ENCODE measurements at places on chromosomes 3 and 15.

GRCh38 chr15:50590288-50590687 lies 43.8 kb upstream of the USP50 start:
- DNase-seq: no peak

GRCh38 chr3:139832998-139833397 lies 102.0 kb upstream of the CLSTN2 start:
- no peak for DNase-seq

GRCh38 chr15:66761726-66762595 lies 59.9 kb downstream of the SMAD6 start:
- no peak for DNase-seq

DNA sequence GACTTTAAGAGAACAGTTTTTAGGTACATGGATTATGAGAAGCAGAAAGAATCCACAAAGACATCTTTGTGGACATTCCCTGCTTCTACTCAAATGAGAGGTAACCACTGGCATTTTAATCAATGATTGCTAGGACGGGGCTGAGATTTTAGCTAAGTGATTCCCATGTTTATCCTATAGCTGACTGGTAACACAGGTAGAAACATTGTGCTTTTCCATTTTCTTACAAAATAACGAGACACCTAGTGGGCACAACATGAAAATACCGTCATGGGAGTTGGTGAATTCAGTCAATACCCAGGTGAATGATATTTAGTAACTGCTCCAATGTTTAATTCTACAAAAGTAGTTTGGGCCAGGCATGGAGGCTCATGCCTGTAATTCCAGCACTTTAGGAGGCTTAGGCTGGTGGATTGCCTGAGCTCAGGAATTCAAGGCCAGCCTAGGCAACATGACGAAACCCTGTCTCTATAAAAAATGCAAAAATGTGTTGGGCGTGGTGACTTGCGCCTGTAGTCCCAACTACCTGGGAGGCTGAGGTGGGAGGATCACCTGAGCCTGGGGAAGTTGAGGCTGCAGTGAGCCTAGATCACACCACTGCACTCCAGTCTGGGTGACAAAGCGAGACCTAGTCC lies 37.2 kb upstream of the DENND4A start:
- no peak for DNase-seq

GRCh38 chr3:152056987-152057386 lies 183.5 kb downstream of the SUCNR1 start:
- no peak for DNase-seq

- DNase-seq: no peak
These were observed 5.8 kb upstream of the PLA2G4D start for GRCh38 chr15:42100021-42100800.

DNA sequence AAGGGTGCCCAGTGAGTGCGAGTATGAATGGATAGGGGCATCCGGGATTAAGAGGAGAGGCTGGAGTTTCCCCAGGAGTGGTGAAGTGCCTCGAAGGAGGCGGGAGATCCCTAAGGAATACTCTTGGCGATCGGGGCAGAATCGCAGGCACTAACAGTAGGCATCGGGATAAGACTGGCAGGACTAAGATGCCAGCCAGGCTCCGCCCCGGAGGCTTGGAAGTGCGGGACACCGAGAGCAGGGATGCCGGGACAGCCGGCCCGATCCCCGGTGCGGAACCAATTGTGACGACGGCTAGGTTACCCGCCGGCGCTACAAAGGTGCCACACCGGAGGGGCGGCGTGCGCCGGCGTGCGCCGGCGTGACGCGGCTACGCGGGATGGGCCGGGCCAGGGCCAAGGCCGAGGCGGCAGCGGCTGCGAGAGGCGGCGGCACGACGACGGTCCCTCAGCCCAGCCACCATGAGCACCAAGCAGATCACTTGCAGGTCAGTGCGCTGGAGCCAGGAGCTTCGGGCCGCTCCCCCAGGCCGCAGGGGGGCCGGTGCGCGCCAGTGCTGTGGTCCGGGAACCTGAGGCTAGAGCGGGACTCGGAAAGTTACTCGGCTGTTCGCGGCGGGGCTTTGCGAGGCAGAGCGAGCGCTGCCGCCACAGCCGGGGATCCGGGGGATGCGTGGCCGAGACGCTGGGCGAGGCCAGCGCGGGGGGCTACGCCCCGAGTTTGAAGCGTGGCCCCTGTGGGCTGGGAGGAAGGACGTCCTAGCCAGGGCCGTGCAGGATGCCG lies at the start of gene MKRN2:
Gene MKRN2, plus strand, starts transcription at position 398 of the 783 bp plus-strand sequence. Its CDS starts 64 bp downstream, at position 462.
- DNase-seq: peak; percentile 69

DNA sequence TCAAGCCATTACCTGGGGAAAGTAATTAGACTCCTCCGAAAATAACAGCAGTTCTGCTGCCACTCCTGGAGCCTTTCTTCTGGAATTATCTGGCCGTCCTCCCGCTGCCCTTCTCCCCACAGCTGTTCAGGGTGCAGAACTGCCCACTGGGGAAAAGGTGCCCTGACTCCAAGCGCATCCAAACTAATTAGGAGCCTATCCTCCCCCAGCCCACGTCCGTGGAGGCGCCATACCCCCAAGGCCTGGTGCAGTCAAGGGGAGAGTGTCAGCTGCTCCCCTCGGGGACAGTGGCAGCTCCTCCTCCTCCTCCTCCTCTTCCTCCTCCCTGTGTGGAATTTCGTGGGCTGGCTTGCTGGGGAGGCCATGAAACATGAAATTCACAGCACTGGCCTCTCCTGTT lies 177.2 kb downstream of the XXYLT1 start:
- DNase-seq: no peak

- DNase-seq: no peak
These were observed 103.3 kb upstream of the CBLB start for GRCh38 chr3:105972069-105972468.

DNA sequence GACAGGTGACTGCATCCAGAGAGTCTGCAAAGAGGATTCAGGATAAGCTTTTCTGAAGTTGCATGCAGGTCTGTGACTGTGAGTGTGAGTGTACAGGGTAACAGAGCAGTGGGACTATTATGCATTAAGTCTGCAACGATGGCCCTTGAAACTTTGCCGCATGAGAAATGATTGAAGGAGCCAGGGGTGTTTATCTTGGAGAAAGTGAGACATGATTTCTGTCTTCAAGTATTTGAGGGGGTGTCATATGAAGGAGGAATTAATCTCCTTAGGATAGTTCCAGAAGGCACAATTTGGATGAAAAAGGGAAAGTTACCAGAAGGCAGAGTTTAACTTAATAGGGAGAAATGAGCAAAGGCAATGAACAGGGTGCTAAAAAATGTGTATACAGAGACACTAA lies 119.6 kb downstream of the ARNT2 start:
- DNase-seq: no peak

DNA sequence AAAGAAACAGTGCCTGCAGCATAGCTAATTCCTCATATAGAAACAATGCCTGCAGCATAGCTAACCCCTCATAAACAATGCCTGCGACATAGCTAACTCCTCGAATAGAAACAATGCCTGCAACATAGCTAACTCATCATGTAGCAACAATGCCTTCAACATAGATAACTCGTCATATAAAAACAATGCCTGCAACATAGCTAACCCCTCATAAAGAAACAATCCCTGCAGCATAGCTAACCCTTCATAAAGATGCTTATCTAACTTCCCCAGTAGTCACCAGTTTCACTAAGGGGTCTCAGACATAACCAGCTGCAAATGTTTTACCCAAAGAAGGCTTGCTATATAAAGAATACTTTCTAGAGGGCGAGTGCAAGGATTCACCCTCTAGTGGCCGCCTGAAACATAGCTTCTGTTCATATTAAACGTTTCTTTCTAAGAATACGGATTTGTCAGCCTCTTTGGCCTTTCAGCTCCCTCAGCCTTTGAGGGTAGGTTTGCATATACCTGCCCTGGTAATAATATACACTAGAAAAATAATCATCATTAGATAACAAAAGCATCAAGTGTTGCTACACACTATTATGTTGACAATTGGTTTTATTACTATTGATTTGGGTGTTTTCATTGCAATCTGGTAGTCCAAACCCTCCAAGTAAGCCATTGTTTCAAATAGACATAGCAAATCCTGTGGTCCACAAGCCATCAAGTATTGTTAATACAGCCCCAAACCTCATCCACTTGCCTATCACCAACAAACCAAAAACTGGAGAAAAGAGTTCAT lies 44.4 kb upstream of the FAN1 start:
- no peak for DNase-seq

DNA sequence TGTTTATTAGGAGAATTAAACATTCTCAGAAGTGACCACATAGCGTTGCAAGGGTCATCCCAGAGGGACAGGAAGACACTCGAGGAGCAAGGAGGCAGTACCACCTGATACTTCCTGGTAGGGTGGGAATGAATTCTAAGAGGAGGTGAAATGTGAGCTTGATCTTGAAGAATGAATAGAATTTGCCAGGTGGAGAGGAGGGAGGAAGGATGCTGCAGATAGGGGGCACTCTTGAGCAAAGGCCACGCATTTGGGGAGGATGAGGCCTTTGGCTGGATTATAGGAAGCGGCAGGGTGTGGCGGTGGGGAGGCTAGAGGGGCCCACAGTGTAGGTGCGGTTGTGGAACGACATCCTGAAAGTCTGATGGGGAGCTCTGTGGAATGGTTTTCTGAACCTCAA lies 33.5 kb downstream of the CHCHD6 start:
- DNase-seq: no peak

DNA sequence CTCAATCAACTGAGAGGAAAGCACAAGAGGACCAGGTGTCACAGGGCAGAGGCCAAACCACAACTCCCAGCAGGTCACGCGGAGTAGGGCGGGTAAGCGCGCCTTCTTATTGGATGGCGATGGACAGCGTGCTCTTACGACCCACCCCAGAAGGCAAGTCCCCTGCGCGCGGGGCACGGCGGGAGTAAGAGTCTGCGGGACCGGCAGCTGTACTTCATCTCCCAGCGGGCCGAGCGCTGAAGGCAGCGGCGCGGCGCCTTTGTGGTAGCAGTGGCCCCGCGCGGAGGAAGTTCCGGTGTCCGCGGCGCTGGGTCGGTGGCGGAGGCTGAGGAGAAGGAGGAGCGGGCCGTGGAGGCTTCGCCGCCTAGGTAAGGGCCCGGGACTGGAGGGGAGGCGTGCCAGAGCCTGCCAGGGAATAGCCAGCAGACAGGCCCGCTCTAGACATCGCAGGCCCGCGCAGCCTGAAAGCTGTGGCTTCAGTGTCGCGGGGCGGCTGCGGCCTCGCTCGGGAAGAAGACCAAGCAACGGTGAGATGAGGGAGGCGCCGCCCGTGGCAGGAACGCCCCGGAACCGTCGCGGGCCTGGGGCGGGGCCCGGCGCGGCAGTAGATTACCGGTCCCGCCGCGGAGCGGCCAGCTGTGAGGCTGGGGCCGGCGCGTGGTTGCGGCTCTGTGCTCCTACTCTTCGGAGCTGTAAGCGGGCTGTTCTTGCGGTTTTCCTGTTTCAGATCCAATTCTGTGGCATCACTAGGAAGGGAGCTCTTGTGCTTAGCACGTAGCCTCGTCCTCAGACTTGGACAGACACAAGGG lies at the start of gene RBM6:
Gene RBM6, plus strand, starts transcription at position 293 of the 809 bp plus-strand sequence. CDS start 22,492 bp downstream, outside the sequence.
- DNase-seq: peak; percentile 92

DNA sequence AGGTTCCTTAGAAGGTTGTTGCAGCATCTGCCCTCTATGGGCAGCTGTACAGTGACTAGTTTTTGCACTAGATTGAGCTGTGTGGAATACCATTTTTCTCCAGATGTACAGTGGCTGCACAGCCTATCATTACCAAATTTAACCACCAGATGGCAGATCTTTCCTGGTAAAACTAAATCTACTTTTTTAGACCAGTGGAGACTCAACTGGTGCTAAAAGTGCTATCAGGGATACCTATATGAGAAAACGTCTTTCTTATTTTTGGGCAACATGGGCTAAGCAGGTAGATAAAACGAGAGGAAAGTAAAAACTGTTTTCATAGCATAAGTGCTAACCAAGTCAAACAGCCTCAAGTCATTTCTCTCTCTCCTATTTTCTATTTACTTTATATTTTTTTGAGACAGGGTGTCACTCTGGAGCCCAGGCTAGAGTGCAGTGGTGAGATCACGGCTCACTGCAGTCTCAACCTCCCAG lies 21.2 kb downstream of the IGSF10 start:
- no peak for DNase-seq

DNA sequence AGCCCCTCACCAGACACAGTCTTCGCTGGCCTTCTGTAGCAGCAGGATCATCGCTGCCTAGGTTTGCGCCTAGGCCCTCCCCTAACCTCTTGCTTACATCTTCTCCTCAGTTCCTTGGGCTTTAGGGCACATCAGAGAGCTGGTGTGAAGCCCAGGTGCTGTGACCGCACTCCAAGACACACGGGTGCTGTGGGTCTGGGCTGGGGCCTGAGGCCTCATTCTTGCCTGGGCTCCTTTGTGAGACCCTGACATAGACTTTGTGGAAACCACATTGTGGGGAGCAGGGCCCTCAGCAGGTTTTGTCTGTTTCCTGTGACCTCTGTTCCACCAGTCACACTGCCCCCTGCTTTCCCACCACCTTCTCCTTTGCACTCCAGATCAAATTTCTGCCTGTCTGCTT lies 8.0 kb downstream of the AMIGO3 start:
- no peak for DNase-seq

GRCh38 chr3:16789344-16790120 lies 95.2 kb upstream of the PLCL2 start:
- DNase-seq: no peak

- DNase-seq: no peak
These were observed 255.9 kb upstream of the CMC1 start for GRCh38 chr3:27985369-27986035.

GRCh38 chr15:75648156-75649000 lies 666 bp downstream of the SNX33 start:
- DNase-seq: no peak

GRCh38 chr3:5798809-5799208 lies 611.3 kb downstream of the EDEM1 start:
- no peak for DNase-seq

- no peak for DNase-seq
These were observed 67.4 kb upstream of the IQSEC1 start for GRCh38 chr3:13140596-13140995.

GRCh38 chr3:62109534-62109933 lies 263.8 kb downstream of the FEZF2 start:
- no peak for DNase-seq

- DNase-seq: no peak
These were observed 324.9 kb upstream of the COL8A1 start for GRCh38 chr3:99313485-99313884.

DNA sequence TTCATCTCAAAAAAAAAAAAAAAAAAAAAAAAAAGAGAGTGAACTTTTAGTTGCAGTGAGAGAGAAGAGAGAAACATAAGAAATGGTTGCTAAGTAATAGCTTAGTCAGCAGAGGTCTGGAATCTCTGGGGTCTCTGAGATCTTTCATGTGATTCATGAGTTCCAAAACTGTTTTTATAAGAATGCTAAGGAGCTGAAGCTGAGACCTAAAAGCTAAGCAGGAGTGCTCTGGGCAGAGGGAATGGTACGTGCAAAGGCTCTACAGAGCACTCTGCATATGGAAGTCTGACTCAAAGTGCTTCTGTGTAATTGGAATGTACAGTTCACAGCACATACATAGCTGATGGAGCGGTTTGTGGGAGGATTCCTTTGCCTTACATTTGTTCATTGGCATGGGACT lies 66.3 kb upstream of the LRIG1 start:
- DNase-seq: no peak

- DNase-seq: no peak
These were observed 220.8 kb upstream of the ATP10A start for GRCh38 chr15:26083896-26084295.

GRCh38 chr3:139521816-139522215 lies 17.7 kb downstream of the RBP1 start:
- DNase-seq: no peak

GRCh38 chr3:46924921-46925584 lies 47.5 kb downstream of the PTH1R start:
- no peak for DNase-seq

- no peak for DNase-seq
These were observed 13.6 kb upstream of the CCDC33 start for GRCh38 chr15:74222240-74223119.
